ENCODE measurements at places on chromosomes 6 and 20. TPM values are rescaled to one million over a fixed set of nuclear protein-coding genes. Genes with fewer than 3 reads are reported as not detected.

GRCh38 chr20:32993496-32994050 lies 10.7 kb downstream of the SUN5 start:
- DNase-seq: no peak

DNA sequence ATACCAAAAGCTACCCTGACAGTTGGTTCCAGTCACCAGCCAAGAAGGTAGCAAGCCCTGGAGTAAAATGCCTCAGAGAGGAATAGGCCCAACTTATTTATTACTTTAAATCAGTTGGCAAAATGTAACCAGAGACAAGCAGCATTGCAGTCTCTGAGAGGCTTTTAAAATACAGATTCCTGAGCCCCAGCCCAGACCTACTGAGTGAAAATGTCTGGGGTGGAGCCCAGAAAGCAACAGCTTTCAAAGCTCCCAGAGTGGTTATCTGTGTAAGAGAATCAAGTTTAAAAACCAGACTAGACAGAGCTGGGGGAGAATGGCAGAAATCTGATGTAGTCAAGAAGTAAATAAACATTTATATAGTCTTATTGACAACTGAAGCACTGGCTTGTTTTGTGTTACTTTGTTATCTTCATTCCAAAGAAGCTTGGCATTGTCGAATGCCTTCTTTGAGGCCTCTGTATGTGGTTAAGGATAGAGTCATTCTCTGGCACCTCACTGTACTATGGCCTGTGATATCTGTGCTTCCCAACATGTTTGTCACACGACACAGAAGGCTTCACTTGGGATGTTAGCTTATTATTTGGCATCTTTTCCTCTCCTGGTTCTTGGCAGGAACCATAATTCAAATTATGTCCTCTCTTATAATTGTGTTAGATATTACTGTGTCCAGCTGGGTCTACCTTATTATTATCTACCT lies 313.5 kb downstream of the SLC35F1 start:
- DNase-seq: no peak

DNA sequence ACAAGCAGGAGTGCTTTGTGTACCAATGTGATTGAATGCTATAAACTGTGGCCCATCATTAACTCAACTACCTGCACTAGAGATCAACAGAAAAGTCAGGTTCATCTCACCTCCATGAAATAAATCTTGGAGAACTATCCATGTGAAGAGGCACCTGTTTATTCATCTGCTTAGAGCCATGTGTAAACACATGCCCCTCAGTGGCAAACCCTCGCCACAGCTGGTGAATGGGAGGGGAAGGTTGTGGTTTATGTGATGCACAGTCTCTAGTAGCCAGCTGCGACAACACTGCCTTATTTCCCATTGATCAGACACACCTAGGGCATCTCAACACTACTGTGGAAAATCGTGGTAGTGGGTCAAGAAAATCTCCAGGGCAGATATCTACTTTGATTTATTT lies 640.2 kb downstream of the PTPRT start:
- DNase-seq: no peak

- no peak for DNase-seq
Measured at GRCh38 chr6:79280756-79281155, 46.3 kb upstream of the HMGN3 start.

DNA sequence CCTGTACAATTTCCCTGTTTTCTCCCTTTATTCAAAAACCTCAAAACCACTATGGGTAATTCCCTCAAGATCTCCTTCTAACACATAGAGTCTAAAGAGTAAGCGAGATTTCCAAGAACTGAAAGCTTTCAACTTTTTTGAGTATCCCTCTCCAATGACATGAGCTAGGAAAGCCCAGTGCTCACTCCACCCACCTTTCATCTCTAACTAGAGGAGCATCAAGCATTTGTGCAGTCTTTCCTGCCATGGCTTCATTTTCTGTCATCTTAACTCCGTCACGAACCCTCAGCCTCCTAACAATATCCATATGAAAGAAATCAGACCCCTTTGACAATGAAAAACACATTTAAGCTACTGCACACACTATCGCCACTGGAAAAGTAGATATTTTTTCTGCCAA lies 91.9 kb upstream of the SUPT3H start:
- DNase-seq: no peak

DNA sequence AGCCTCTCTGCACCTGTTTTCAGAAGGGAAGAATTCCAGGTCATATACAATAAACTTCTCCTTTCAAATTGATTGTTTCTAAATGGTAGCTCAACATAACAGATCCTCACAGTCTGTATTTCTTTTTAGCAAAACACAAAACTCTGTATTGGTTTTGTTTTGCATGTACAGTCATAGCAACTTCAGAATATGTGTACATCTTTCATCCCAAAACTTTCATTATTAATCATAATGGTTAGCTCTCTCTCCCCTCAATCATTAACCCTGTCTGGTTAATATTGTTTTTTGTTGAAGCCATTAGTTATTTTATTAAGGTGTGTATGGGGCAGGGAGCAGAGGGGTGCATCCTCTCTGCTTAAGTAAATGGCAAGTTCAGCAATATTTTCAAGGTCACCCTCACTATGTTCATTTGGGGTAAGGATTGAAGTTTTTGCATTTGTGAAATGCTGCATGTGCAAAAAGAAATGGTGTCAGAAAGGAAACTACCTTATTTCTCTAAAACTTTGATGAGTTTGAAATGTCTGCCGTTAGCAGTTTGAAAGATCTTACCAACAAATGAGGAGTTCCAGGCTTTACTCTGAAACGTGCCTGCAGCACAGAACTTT lies 136.8 kb upstream of the BTBD3 start:
- no peak for DNase-seq

DNA sequence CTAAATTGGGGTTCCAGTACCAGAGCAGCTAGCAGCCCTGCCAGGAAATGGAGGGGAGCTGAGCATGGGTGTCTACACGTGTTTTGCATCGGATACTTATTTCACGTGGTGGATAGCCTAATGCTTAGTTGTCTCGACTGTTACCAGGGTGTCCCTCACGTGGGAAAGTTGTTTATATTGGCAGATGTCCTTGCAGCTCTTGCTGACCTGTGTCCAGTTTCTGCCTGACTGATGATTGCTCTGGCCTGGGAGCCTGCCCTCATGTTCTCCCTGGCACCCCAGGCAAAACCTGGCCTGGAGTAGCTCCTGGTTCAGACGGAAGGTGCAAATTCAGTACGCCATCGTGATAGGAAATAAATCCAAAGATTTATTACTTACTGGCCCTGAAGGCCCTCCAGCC lies 11.8 kb upstream of the FERMT1 start:
- DNase-seq: no peak

DNA sequence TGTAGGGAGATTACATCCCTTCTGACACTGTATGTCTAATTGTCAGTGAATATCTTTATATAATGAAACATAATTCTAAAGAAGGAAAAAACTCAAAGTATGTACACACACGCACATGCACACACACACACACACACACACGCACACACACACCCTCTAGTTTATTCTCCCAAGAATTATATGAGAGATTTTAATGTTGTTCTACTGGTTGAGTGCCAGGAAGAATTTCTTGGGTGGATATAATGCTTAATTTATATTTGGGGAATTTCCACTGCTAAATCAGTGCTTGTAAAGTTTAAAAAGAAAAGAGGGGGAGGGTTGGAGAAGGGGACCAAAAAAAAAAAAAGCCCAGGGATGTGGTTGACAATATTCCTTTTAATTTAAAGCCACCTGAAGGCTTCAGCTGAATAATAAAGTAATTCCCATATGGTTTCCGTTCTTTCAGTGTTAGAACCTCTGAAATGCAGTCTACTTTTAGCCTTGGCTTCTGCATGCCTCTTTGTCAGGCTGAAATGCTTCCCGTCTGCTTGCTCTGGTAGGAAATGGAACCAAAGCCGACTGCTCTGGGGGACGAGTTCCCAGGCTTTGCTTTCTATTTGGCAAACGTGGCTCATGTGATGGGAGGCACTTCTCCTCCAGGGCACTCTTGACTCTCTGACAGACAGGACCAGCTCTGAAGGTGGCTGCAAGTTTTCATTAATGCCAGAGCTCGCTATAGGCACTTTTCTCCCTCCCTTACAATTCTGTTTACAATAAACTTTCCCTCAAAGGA lies 225.4 kb downstream of the PRL start:
- DNase-seq: no peak

- no peak for DNase-seq
Measured at GRCh38 chr20:48489656-48490055, 338.1 kb downstream of the PREX1 start.

- DNase-seq: no peak
Measured at GRCh38 chr20:10466855-10467254, 31.8 kb downstream of the SLX4IP start.

DNA sequence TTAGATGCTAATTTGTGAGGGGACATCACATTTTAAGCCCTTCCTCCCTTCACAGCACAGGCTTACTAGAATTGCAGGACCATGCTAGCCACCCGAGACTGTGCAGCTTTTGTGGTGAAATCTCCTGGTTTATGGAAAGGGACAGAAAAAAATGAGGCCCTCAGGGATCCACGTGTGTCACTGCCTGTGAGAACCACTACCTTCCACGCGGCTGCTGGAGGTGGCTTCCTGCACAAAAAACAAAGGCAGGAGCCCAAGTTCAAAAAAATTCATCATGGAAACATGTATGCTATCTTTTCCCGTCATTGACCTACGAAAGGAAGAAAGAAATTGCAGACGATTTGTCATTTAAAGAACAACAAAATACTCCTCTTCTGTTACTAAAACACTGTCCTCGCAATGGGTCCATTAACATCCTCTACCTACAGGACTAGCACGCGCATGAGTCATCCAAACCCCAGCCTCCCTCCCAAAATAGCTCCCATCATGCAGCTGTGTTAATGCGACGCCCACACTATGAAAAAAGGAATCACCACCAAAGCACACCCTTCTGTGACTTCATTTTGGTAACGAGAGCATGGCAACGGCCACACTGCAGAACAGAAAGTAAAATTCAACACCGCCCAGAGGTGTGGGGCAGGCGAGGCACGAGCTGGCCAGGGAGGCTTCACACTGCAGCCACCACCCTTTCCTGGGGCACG lies 45.7 kb downstream of the RAMACL start:
- no peak for DNase-seq

DNA sequence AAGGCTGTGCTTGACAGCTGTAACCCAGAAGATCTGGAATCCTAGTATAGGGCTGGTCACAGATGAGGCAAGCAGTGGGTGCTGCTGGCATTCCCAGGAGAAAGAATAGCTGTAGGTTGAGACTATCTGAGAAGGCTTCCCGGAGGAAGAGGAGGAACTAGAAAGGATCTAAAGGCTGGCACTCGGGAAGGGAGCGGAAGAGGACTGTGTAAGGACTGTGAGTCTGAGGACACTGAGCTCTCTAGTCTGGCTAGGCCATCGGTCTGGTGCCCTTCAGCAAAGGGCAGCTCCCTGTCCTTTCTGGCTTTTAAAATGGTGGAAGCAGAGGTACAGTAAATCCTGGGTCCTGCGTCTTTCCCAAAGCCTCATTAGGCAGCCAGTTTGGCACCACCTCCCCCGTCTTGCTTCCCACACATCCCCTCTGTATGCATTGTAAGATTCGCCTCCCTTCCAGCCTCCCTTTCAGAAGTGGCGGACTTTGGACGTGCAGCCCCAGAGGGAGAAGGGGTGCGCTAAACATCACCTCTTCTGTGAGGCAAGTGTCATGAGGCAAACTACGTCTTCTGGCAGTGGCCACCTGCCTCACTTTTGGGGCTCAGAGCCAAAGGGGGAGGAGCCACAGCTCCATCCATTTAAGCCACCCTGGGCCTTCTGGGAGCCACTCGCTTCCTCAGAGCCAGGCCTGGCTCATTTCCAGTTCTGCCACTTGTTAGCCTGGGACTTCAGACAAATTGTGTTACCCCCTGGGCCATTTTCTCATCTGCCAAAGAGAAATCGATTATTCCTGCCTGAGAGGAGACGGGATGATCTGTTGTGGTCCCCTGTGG lies 8.6 kb downstream of the SNPH start:
- DNase-seq: no peak

- no peak for DNase-seq
Measured at GRCh38 chr6:123316733-123317323, 319.9 kb downstream of the TRDN start.

GRCh38 chr6:149306967-149307366 lies 10.5 kb upstream of the TAB2 start:
- DNase-seq: no peak

KCNK15 gene
- 0.18 TPM for total RNA-seq

OPN5 gene
- total RNA-seq: not detected

EFCAB8 gene
- 1.0 TPM for total RNA-seq

ENPP4 gene
- total RNA-seq: 8.7 TPM

HLA-DRB5 gene
- total RNA-seq: 1.5 TPM

OTOR gene
- not detected for total RNA-seq

ANKRD66 gene
- total RNA-seq: not detected

PFDN4 gene
- total RNA-seq: 77.5 TPM

LY6G6D gene
- total RNA-seq: not detected
